Stimulated activated CD8-positive, alpha-beta memory T cell treated with anti-CD3 and anti-CD28 coated beads, Interleukin-7, amount 100 ng/mL, for 4 hours (primary cell): ENCODE measurements at places on chromosomes 1 and 21.

GRCh38 chr21:20515446-20515845 is 482.8 kb upstream of the NCAM2 start:
- no peak for DNase-seq

GRCh38 chr1:215256936-215257679 is 174.6 kb downstream of the KCNK2 start:
- no peak for DNase-seq

- no peak for DNase-seq
Observed at GRCh38 chr21:43820466-43820865, 31.1 kb downstream of the RRP1 start.

- no peak for DNase-seq
Observed at GRCh38 chr1:204678721-204679475, 6.6 kb downstream of the LRRN2 start.
